ENCODE measurements at places on chromosomes 5 and 9.

DNA sequence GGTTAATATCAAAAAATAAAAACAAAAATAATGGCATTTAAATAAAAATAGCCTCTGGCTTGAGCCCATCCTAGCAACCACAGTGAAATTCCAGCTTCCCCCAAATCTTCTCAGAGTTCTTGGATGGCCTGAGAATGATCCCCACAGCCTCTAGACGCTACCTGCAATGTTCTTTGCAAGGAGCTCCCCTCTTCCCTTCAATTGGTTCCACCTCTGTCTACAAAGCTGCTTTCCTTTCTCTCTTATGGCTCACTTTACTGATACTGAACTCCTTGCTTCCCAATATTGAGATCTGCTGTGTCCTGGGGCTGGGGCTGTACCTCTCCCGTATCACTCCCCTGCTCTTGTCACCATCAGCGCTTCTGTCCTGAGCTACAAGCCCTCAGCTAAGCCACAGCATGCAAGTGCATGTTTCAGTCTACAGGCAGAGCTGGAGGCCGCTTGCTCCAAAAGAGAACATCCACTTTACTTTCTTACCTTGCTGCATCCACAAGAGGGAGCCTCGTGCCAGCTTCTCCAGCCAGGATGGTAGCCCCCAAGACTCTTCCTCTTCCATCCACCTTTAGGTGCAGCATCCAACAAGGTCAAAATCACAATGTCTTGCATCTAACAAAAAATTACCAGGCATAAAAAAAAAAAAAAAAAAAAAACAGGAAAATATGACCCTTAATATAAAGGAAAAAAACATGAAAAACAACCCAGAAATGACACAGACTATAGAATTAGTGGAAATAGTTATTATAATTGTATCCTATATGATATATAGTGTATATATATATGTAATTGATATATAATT lies 57.4 kb upstream of the PRSS3 start:
- DNase-seq, result no peak

- no peak for DNase-seq
These were observed 253.9 kb upstream of the PCSK5 start for GRCh38 chr9:75636427-75637045.

GRCh38 chr5:128253161-128253560 lies 169.6 kb downstream of the SLC12A2 start:
- DNase-seq, result no peak

DNA sequence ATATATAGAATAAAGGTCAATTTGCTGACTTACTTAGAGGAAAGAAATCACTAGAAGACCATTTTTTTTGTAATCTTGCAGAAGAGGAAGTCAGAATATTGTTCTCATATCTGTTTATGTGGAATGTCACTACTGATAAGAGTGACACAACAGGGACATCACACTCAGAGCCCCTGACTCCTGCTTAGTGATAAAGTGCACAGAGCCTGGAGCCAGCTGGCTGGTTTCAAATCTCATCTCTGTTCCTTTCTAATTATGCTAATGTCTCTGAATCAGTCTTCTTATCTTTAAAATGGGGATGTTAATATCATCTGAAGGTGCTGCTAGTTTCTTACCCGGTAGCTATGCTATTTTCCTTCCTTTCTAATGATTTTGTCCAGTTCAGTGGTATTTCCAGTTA lies 58.6 kb upstream of the LIFR start:
- DNase-seq, result no peak

GRCh38 chr9:341634-342421 lies 127.2 kb downstream of the DOCK8 start:
- DNase-seq, result no peak

- no peak for DNase-seq
These were observed 36.6 kb upstream of the MYORG start for GRCh38 chr9:34413231-34413852.

- DNase-seq, result peak; percentile 5
These were observed 995 bp downstream of the IPPK start for GRCh38 chr9:92668746-92669526.

- no peak for DNase-seq
These were observed 507.4 kb downstream of the KDM4C start for GRCh38 chr9:7265181-7265580.

DNA sequence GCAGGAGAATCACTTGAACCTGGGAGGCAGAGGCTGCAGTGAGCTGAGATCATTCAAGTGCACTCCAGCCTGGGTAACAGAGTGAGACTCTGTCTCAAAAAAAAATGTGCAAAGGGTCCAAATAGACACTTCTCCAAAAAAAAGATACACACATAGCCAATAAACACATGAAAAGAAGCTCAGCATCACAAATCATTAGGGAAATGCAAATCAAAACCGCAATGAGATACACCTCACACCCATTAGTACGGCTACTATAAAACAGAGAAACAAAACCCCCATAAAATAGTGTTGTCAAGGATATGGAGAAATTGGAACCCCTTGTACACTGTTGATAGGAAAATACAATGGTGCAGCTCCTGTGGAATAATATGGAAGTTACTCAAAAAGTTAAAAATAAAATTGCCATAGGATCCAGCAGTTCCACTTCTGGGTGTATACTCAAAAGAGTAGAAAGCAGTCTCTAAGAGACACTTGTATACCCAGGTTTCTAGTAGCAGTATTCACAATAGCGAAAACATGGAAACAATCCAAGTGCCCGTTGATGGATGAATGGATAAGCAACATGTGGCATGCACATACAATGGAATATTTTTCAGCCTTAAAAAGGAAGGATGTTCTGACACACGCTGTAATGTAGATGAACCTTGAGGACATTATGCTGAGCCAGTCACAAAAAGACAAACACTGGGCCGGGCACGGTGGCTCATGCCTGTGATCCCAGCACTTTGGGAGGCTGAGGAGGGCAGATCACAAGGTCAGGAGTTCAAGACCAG lies 57.2 kb upstream of the PPARGC1B start:
- DNase-seq, result no peak

DNA sequence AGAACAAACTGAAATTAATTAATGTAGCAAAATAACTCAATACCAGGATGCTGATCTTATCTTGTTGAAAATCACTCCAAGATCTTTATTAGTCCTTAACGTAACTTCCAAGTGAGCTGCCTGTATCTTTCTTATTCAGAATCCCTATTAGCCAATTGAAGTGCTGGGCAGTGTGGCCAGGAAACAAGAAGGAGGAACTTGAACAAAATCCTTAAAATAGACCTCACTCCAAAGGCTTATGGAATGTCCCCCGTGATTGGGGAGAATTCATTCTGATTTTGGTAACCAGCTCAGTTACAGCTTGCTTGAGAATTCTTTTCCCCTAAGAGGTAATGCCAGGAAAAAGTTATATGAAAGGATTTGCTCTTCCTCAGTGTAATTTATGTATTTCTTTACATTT lies 171.0 kb downstream of the DEPDC1B start:
- DNase-seq, result no peak

DNA sequence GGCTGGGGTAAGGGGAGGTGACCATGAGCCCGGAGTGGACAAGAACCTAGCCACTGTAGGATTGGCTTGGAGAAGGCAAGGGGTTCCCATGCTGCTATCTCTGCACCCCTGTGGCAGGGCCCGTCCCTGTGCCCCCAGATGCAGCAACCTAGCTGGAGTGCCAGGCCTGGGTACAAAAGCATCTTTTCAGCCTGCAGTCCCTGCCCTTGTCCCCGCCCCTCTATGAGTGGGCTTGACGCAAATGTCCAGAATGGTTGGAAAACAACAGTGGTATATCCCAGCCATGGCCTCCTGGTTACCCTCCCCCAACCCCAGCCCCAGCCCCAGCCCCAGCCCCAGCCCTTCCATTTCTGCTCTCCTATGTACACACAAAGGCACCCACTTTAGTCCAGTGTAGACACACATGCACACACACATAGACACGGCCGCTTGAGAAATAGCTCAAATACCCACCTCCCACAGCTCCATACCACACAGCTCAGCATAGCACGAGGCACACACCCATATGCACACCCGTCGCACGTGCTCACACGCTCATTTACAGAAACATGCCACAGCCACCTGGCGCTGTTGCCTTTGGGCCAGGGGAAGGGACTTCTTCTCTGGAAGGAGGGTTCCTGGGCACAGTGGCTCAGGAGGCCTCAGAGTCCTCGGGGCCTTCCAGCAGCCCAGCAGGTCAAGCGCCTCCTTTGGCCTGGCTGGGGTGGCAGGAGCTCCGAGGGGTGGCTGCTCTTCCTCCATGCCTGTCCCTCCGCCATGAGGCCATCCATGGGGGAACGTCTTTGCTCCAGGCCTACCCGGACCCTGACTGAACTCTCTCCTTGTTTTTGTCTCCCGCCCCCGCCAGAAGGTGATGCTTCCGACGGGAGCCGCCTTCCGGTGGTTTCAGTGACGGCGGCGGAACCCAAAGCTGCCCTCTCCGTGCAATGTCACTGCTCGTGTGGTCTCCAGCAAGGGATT lies 34.1 kb downstream of the CXXC5 start:
- DNase-seq, result no peak

GRCh38 chr5:68229416-68229815 lies 13.9 kb downstream of the PIK3R1 start:
- no peak for DNase-seq

GRCh38 chr5:76608833-76609232 lies 14.4 kb downstream of the F2RL2 start:
- no peak for DNase-seq

DNA sequence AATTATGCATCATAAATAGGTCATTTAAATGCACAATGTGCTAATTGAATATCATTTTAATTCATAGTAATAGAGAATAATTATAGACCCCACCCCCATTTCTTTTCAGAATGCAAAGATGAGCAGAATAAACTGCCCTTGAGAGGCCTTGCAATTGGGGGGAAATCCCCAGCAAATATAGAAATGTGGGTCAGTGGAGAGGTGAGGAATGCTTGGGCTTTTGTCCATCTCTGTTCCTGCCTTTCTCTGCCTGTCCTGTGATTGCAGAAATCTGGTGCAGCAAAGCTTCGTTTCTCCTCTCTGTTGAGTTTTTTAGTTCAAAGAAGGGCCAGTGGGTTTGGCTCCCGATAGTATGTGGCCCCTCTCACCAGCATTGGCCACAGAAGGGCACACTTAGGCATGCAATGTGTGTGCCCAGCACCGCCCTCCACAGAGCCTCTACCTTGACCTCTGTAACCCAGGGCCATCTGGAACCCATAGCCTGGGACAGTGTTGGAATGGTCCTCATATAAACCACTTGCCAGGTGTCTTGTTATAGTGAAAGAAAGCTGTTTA lies 164.2 kb downstream of the SEMA6A start:
- DNase-seq, result no peak

DNA sequence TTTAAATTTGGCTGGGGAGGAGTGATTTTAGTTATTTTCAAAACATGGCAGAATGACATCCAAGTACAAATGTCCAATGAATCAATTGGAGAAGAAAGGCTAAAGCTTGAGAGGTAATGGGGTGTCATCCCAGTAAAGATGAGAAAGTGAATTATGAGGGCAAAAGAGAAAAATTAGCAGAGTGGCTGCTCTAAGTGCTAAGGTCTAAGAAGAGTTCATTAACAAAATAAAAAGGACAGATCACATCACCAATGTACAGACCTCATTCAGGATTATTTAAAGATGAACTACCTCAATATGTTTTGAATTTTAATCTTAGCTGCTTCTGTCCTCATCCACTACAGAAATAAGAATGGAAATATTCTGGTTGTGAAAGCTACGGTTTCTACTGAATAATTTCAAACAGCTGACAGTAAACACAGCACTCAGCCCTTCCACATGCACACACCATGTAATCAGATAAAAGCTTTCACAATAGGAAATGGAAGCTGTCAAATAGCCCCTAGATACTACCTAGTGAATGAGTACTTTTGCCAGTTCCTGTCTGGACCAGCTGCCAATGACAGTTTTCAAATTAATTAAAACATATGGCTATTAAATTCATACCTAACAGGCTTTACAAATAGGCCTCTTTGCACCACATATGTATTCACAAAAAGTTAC lies 171.5 kb downstream of the SSBP2 start:
- no peak for DNase-seq

Data from left renal pelvis (tissue), 4 donors.